ENCODE measurements at places on chromosomes 16 and 17. TPM values are rescaled to one million over a fixed set of nuclear protein-coding genes. Genes with fewer than 3 reads are reported as not detected.

GJC1 gene
- 21.0 TPM for total RNA-seq

KRTAP17-1 gene
- total RNA-seq: not detected

SLC16A11 gene
- 0.55 TPM for total RNA-seq

SPATA22 gene
- total RNA-seq: 100 TPM

C17orf67 gene
- 5.3 TPM for total RNA-seq

NDRG4 gene
- 375 TPM for total RNA-seq

HSD11B2 gene
- total RNA-seq: 7.7 TPM

INTS2 gene
- total RNA-seq: 25.7 TPM

TVP23A gene
- total RNA-seq: 4.2 TPM

RAB40C gene
- 51.2 TPM for total RNA-seq

MMP28 gene
- 179 TPM for total RNA-seq

DNA sequence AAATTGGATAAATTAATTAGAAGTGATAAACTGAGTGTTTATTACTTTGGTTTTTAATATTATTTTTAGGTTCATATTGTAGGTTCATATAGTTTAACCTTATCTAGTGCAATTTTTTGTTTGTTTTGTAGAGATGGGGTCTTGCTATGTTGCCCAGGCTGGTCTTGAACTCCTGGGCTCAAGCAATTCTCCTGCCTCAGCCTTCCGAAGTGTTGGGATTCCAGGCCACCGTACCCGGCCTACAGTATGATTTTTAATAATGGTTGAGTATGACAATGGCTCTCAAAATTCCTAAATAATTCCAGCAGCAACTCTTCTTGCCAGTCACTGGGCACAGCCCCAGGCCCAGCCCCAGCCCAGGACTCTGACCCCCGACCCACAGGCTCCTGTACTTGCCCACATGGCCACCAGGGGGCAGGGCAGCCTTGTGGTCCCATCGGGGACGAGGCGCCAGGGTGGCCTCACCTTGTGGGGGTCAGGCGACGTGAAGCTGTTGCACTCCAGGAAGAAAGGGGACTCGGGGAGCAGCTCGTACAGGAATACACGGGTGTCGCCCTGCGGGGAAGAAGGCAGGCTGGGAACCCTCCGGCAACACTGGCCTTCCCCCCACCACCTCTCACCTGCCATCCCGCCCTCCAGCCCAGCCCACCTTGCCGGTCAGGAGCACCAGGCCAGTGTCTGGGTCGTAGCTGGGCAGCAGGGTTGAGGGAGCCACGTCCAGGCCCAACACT lies 7.9 kb upstream of the PAM16 start:
- H3K4me1 ChIP-seq: no peaks in the 10 kb centered on the region
- H3K27me3 ChIP-seq: no peaks in the 10 kb centered on the region
- H3K36me3 ChIP-seq: no peaks in the 10 kb centered on the region

DNA sequence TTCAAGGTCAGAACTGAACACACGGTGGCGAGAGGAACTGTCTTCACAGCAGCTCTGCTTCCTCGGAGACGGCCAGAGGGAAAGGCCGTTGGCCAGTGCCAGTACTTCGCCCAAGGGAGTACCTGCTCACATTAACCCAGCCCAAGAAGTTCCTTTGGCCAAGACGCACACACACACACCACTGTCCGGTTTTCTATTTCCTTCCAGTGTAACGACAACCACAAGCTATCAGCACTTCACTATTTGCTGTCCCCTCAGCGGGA lies 744 bp upstream of the GGNBP2 start:
- peak overlapping the region; percentile 96 for H3K4me3 ChIP-seq
- H3K27me3 ChIP-seq: no peaks in the 10 kb centered on the region
- H3K4me1 ChIP-seq: peaks cover 31% of the 10 kb centered on the region
- peak; percentile 70 for DNase-seq
- H3K36me3 ChIP-seq: no peaks in the 10 kb centered on the region
- H3K27ac ChIP-seq: peak overlapping the region; percentile 100

GRCh38 chr17:58706351-58707140 lies 14.1 kb downstream of the RAD51C start:
- DNase-seq: no peak
- no peaks in the 10 kb centered on the region for H3K27me3 ChIP-seq
- no peaks in the 10 kb centered on the region for H3K4me1 ChIP-seq
- no peaks in the 10 kb centered on the region for H3K36me3 ChIP-seq

DNA sequence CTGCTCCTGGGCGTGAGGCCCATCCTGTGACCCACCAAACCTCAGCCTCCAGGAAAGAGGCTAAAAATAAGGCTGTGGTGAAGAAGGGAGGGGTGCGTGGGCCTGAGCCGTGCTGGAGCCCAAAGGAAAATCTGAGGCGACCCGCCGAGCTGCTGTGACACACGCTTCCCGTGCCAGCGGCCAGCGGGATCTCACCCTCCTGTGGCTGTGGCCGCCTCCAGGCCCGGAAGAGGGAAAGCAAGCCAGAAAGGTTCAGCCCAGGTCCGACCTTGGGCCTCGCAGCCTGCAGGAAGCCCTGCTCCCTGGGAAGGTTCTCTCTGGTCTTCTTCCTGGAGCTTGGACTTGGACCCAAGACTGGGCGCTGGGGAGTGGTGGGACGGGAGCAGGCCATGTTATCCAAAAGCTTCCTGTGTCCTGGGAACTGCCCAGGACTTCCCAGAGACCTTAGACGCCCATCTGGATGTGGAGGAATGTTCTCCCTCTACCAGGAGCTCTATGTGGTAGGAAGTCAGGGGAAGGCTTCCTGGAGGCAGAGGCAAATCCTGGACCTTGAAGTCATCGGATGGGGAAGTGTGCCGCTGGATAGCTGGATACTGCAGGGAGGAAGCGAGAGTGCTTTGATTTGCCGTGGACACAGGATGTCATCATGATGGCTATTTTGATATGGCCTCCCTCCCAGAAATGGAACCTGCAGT lies 11.4 kb downstream of the SPNS2 start:
- H3K27me3 ChIP-seq: no peaks in the 10 kb centered on the region
- no peaks in the 10 kb centered on the region for H3K36me3 ChIP-seq
- H3K4me3 ChIP-seq: no peak overlapping the region
- DNase-seq: no peak
- H3K27ac ChIP-seq: no peak overlapping the region
- H3K4me1 ChIP-seq: peaks cover 13% of the 10 kb centered on the region

DNA sequence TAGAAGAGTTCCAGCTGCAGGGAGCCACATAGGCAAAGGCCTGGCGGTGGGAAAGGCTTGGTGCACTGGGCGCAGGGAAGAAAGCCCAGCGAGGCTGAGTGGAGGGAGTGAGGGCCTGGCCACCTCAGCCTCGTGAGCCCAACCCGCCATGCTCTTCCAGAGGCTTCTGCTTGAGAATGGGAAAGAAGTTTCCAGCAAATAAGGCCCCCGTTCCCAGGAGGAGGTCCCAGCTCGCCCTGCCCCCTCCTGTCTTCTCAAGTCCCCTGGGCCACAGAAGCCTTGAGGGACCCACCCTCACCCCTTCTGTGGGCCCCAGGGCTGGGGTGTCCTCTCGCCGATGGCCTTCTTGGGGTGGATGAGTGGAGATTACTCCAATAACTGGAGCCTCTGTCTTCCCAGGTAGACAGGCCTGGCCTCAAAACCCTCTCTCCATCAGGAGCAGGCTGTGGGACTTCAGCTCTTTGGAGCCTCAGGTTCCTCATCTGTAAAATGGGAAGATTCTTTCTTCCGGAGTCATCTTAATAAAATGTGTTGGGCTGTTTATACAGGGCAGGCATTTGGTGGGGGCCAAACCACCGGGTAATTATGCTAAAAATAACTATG lies 933 bp upstream of the SNN start:
- H3K4me1 ChIP-seq: peaks cover 21% of the 10 kb centered on the region
- no peaks in the 10 kb centered on the region for H3K27me3 ChIP-seq
- H3K4me3 ChIP-seq: peak overlapping the region; percentile 45
- no peak overlapping the region for H3K27ac ChIP-seq
- no peaks in the 10 kb centered on the region for H3K36me3 ChIP-seq

DNA sequence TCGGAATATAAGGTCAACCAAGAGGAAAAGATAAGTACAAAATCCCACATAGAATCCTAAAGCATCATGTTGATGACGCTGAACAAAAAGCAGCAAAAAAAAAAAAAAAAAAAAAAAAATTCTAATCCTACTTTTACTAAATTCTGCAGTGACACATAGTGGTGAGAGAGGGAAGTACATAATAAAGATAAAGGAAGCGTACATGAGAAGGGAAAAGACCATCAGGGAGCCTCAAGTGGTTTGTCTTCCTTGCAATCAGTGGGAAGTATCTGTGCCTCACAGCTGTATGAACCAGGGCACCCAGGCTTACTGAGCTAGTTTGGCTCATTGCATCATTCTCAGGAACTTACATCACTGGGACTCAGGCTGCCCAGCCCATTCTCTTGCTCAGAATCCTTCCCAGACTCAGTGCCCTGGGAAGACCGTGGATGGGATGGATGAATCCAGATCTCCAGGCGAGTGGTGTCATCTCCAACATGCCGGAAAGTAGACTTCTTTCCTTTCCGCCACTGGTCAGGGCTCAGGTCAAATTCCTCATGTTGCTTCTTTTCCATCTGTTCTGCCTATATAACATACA lies 21.2 kb downstream of the SMG6 start:
- no peak for DNase-seq
- no peaks in the 10 kb centered on the region for H3K27me3 ChIP-seq
- no peaks in the 10 kb centered on the region for H3K36me3 ChIP-seq
- H3K27ac ChIP-seq: no peak overlapping the region
- no peak overlapping the region for H3K4me3 ChIP-seq

- H3K27me3 ChIP-seq: no peaks in the 10 kb centered on the region
- H3K4me1 ChIP-seq: peaks cover 4% of the 10 kb centered on the region
- H3K36me3 ChIP-seq: no peaks in the 10 kb centered on the region
- no peak overlapping the region for H3K27ac ChIP-seq
- peak overlapping the region; percentile 1 for H3K4me3 ChIP-seq
Measured at GRCh38 chr17:36149296-36149820, 27.1 kb downstream of the TBC1D3B start.

DNA sequence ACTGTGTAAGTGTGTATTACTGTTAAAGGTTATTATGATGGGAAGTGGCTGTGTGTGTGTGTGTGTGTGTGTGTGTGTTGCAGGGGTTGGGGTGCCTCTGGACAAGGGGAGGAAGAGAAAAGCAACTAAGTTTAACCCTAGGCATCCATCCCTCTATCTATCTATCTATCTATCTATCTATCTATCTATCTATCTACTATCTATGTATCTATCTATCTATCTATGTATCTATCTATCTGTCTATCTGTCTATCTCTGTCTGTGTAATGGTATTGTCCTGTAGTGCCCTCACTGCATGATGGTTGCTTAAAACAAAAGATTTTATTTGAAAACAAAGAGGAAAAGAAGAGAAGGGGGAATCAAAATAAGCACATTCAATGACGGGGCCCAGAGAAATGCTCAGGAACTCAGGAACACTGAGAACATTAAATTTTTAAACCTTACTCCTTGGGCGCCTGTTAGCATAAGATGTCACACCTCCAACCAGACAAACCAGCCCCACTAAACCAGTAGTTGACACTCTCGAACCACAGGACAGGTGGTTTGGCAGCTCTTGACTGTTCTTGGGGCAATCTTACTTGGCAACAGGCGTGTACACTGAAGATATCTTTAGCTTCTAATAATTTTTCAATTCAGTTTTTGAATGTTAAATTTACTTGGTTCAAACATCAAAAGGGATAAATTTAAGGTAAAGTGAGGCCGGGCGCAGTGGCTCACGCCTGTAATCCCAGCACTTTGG lies 5.1 kb upstream of the RPL26 start:
- no peaks in the 10 kb centered on the region for H3K27me3 ChIP-seq
- H3K27ac ChIP-seq: no peak overlapping the region
- H3K4me1 ChIP-seq: no peaks in the 10 kb centered on the region
- H3K4me3 ChIP-seq: no peak overlapping the region
- no peaks in the 10 kb centered on the region for H3K36me3 ChIP-seq

- DNase-seq: no peak
- H3K27me3 ChIP-seq: no peaks in the 10 kb centered on the region
- H3K27ac ChIP-seq: no peak overlapping the region
- H3K4me3 ChIP-seq: no peak overlapping the region
Measured at GRCh38 chr16:75617121-75617520, 6.0 kb downstream of the ADAT1 start.

DNA sequence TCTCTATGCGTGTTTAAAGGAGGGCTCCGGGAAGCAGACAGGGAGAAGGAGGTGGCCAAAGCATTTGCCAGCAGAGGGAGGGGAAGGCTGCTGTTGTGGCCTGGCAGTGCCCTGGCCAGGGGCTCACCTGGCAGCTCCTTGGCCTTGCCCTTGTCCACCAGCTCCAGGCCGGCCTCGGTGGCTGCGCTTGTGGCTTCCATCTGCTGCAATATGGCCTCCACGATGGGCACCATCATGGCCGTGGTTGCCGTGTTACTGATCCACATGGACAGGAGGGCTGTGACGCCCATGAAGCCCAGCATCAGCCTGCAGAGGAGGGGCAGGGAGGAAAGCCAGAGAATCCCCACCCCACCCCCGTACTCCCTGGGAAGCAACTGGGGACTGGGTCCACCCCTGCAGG lies 9.4 kb downstream of the SLC13A5 start:
- no peaks in the 10 kb centered on the region for H3K27me3 ChIP-seq
- no peaks in the 10 kb centered on the region for H3K4me1 ChIP-seq
- H3K4me3 ChIP-seq: no peak overlapping the region
- no peaks in the 10 kb centered on the region for H3K36me3 ChIP-seq

DNA sequence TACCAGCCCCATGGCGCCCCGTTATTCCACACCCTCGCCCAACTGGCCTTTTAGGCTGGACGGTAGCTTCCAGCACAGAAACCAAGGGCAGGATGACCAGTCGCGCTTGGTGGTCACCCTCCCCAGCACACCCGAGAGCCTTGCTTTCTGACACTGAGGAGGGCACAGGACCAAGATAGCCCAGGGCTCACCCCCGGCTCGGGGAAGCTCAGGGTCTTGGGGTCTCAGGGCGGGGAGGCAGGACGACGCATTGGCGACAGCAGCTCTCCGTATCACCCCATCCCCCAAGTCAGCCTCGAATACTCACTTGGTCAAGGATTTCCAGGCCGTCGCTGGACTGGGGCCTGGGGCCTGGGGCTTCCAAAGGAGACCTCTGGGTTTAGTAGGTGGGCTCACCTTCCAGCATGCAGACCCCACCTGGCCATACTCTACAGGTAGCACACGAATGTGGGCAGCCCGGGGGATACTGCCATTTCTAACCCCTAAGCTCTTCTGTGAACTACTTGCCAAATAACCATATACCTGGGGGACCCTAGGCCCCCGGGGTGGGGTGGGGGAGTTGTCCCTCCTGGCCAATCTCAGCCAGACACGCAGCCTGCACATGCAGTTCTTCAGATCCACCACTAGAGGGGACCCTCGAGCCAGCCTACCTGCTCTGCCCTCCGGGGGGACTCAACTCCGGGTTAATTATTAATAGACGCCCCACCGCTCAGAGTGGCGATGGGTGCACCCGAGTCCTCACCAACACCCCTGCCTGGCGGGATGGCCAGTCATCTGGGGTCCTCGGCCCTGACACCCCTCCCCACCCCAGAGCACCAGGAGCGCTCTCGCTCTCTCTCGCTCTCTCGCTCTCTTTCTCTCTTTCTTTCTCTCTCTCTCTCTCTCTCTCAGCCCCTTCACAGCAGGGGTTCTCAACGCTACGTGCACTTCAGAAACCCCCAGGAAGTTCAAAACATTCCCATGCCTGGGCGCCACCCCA lies 30.0 kb downstream of the TBC1D16 start:
- H3K36me3 ChIP-seq: no peaks in the 10 kb centered on the region
- H3K27me3 ChIP-seq: no peaks in the 10 kb centered on the region
- no peak overlapping the region for H3K4me3 ChIP-seq
- DNase-seq: peak; percentile 55

GRCh38 chr16:13312063-13312462 lies 410.7 kb downstream of the SHISA9 start:
- H3K27ac ChIP-seq: no peak overlapping the region
- H3K4me3 ChIP-seq: no peak overlapping the region
- no peaks in the 10 kb centered on the region for H3K27me3 ChIP-seq
- no peaks in the 10 kb centered on the region for H3K36me3 ChIP-seq

Data from testis (tissue), 5 donors.